ENCODE measurements at places on chromosomes 7 and 10.

DNA sequence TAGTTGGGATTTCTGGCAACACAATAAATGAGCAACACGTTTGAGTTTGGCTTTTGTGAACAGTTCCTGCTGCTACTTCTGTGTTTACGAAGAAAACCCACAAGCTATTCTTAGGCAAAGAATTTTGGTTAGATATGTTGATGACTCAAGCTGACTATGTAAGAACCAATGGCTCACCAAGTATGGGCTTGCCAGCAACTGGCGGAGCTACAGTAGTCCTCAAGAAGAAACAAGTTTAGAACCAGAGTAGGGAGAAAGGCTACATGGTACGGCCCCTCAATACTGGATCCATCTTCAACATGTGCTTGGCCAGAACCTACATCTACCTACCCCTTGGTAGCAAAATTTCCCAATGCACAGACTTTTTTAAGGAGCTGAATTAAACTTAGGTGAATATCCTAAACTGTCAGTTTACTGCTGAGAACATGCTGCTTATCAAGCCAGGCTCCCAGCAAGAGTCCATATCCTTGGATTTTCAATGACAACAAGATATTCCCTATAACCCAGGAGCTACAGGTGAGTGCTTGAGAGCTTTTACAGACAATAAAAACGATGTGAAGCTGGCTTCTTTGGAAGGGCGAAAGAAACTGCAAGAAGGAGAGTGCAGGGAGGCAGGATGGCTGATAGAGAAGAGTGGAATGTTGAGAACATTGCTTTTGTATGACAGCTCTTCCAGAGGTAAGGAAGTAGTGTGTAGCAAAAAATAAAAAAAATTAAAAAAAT lies 74.3 kb upstream of the ASAH2 start:
- DNase-seq = no peak

DNA sequence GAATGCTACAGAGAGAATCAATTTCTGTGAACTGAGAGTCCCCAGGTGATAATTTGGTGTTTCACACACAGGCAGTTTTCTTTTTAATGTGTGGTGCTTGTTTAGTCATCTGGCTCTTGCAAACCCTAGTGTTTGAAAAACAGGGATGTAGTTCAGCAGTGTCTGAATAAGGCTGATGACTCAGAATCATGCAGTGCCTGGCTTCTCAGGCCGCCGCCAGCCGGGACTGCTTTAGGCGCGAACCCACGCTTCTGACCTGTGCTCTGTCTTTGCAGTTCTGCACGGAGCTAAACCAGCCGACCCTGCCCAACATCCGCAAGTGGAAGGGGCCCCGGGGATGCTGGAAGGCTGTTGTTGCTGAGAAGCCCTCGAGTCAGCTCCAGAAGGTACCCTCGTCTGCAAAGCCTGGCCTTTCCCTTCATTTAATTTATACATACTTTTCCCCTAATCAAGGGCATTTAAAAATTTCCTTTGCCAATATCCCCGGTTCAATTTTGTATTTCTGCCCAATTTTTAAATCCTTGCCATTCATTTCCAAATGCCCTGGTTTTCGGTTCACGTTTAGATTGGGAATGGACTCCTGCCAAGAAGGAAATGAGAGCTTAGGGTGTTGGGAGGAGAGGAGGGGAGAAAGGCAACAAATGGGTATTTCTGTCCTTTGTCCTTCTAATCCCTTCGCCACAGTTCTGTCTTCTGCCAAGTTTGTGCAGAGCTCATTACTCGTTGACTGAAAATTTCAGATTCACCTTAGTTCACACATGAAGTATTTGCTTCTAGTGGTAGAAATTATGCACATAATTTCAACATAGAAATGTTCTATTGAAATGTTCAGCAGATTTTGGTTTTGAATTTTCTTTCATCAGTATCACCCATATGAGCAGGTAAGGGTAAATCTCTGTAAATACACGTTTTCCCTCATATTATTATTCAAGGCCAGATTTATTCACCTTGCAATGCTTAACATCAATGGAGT lies 108.5 kb upstream of the ANLN start:
- DNase-seq = no peak

DNA sequence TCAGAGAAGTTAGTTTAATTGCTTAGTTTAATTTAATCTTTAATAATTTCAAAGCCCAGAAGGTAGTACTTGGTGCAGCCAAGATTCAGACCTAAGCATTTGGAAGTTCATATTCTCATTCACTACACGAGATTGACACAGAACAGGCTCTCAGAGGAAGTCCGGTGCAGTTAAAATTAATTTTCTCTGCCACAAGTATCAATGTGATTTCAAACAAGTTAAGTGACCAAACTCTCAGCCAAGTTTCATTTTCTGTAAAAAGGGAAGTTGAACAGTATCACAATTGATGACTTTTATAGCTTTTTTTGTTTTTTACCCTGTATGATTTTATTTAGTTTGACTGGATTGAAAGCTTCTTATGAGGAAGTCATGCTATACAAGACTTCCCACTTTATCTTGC lies 1494.9 kb upstream of the LRRTM3 start:
- no peak for DNase-seq

DNA sequence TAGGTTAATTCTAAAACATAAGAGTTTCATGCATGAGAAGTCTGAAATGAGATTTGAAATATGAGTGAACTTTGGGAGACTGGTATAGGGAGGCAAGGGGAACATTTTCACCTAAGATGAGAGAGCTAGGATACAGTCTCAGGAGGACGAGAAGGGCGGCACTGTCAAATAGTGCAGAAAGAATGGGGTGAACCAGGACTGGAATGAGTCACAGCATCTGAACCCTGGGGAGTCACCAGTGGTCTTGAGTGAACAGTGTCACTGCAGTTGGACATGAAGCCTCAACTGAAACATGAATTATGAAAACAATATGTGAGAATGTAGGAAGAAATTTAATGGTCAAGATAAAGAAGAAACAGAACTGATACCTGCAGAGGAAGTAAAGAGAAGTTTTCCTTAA lies 33.8 kb downstream of the GNG11 start:
- DNase-seq = no peak

DNA sequence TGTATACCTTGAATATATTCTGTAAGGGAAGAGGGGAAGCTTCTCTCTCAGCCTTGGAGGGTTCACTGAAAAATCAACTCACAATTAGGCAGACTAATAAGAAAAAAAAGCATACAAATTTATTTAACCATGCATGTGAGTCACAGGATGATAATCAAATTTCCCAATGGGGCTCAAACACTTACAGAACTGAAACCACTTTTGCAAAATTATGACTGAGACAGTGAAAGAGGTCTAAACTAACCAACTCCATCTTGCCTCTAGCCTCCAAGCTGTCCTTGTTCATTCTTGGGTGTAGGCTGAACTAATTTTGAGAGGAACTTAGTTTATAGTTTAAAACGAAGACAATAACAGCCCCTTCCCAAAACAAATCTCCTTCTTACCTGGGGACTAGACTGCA lies 618.3 kb upstream of the AUTS2 start:
- no peak for DNase-seq

- DNase-seq = peak; percentile 59
Measured at GRCh38 chr7:134866617-134867016, 87.2 kb downstream of the CALD1 start.

DNA sequence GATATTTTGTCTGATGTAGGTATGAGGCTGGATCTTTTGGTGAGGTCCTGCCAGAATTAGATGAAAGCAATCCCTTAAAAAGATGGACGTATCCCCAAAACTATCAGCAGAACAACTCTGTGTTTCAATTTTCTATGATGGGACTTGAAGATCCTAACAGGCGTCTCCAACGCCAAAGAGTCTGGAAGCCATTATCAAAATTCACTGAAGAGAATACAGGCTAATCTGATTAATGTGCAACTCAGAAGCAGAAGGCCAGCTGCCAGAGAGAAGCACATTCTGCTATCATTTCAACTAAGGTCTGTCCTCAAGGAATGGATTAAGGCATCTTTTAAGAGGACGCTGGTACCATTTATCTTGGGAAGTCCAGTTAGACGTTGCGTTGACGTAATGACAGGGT lies 119.7 kb downstream of the FGFR2 start:
- DNase-seq = no peak

GRCh38 chr10:100858747-100859483 lies 53.8 kb upstream of the SLF2 start:
- DNase-seq = no peak

- DNase-seq = no peak
Measured at GRCh38 chr7:117808341-117808757, 64.9 kb downstream of the CTTNBP2 start.

DNA sequence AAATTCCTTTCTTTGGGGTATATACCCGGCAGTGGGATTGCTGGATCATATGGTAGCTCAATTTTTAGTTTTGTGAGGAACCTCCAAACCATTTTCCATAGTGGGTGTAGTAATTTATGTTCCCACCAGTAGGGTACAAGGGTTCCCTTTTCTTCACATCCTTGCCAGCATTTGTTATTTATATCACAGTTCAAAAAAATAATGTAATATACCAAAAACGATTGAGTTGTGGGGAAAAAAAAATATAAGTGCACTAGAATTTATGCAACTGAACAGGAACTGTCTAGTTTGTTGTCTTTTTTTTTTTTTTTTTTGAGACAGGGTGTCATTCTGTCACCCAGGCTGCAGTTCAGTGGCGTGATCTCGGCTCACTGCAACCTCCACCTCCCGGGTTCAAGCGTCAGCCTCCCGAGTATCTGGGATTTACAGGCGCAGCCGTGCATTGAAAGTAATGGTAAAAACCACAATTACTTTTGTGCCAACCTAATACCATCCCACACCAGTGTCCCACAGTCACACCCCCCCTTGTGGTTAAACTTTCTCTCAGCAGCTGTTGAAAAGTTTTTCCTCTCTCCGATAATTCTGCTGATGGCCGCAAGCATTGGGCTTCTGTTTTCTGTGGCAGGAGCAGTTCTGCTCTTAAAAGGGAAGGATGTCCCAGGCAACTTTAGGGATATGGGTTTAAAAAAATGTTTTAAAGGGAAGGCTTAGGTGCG lies 6.8 kb upstream of the LAT2 start:
- no peak for DNase-seq

- no peak for DNase-seq
Measured at GRCh38 chr10:126263006-126263676, 125.1 kb downstream of the ADAM12 start.

GRCh38 chr7:93592588-93593266 lies 18.2 kb upstream of the CALCR start:
- no peak for DNase-seq

- no peak for DNase-seq
Measured at GRCh38 chr10:131743190-131744151, 157.3 kb upstream of the PPP2R2D start.

DNA sequence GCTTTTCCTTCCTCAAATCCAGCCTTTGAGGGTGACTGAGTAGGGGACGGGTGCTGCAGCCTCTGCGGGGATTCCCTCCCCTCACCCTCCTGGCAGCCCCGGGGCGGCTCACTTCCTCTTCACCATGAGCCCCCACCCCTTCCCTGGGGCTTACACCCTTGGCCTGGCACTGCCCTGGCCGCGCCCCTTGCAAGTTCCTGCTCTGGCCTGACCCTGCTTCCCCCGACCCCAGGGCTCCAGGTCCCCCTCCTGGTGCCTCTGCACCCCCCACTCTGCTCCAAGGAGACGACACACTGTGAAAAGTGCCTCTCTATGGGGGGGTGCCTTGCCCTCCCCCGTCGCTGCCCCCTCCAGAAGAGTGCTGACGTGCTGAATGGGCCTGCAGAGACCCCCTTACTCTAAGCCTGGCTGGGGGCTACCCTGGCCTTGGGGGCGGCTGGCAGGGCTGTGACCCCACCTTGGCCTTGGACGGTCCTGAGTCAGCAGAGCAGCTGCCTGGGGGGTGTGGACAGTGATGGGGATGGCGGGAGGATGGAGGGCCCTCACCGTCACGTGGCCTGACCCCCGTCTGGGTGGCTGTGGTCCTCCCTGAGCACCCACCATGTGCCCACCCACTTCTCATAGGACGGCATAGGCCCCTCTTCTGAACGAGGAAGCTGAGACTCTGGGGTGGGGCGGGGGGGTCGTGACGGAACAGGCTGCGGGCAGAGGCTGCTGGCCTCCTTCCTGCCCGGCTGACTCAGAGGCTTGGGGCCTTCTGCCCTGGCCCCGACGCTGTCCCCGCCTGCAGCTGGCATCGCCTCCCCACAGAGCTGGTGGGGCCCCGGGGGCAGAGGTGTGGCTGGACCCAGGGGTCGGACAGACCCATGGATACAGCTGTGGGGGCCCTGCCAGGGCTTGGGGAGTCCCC lies 9.8 kb downstream of the LFNG start:
- no peak for DNase-seq

GRCh38 chr10:57964351-57964750 lies 303.3 kb downstream of the IPMK start:
- DNase-seq = no peak

- DNase-seq = no peak
Measured at GRCh38 chr10:24969841-24970281, 17.5 kb upstream of the PRTFDC1 start.

DNA sequence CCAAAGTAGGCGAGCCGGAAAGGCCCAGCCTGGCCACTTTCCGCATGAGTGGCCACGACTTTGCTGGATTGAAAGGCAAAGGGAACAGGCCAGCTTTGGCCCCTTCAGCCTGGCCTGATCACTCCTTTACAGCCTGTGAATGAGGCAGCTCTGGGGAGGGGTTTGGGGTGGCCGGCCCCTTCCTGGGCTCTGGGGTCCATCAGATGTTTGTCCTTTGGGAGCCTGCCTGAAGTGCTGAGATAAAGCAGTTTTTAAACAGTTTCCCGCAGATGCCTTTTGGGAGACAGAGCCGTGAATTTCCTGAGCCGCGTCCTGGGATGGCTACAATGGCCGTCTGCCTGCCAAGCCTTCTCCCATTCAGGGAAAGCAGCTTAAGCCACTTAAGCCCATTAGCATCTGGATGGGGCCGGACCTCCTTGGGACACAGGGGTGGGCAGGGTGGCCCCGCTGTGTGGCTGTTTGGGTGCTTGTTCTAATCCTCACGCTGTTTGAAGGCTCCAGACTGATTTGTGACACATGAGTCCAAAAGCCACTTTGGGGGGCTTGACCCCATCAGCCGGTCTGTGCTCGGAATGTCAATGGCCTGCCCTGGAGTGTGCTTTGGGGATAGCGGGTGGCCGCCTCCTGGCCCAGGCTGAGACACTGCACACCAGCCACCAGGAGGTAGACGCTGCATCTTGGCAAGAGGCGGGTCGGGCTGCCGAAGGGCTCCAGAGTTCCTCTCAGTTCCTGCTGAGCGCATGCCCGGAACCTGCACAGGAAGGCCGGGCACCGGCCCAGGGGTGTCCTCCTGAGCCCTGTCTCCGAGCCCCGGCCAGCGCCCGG lies 38.9 kb downstream of the NKX6-2 start:
- no peak for DNase-seq

- DNase-seq = no peak
Measured at GRCh38 chr10:6010569-6010968, 33.2 kb upstream of the IL15RA start.

- DNase-seq = no peak
Measured at GRCh38 chr10:9009505-9009904, 955.0 kb downstream of the GATA3 start.

GRCh38 chr10:49161411-49161997 lies 26.7 kb downstream of the TMEM273 start:
- DNase-seq = no peak

DNA sequence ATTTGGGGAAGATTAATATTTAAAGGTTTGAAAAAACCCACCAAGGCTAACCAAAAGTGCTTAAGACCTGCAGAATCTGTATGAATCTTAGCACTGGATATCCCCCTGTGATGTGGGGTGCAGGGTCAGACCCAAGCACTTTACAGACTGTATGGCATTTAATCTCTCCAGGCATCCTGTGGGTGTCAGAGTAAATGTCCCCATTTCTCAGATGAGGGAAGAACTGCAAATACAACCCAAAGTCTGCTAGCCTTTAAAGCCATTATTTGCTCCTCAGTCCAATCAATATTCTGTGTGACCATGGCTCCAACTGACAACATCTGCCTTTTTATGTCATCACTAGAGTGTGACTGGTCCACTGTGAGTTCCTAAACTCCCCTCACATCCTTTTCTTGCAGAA lies 10.0 kb upstream of the MBL2 start:
- no peak for DNase-seq
